RPMI7951 (cell line): ENCODE measurements at places on chromosomes 3 and 15. TPM values are rescaled to one million over a fixed set of nuclear protein-coding genes. Genes with fewer than 3 reads are reported as not detected.
A peak's percentile ranks its signal among the peaks of the same experiment; 100 is the strongest.

DNA sequence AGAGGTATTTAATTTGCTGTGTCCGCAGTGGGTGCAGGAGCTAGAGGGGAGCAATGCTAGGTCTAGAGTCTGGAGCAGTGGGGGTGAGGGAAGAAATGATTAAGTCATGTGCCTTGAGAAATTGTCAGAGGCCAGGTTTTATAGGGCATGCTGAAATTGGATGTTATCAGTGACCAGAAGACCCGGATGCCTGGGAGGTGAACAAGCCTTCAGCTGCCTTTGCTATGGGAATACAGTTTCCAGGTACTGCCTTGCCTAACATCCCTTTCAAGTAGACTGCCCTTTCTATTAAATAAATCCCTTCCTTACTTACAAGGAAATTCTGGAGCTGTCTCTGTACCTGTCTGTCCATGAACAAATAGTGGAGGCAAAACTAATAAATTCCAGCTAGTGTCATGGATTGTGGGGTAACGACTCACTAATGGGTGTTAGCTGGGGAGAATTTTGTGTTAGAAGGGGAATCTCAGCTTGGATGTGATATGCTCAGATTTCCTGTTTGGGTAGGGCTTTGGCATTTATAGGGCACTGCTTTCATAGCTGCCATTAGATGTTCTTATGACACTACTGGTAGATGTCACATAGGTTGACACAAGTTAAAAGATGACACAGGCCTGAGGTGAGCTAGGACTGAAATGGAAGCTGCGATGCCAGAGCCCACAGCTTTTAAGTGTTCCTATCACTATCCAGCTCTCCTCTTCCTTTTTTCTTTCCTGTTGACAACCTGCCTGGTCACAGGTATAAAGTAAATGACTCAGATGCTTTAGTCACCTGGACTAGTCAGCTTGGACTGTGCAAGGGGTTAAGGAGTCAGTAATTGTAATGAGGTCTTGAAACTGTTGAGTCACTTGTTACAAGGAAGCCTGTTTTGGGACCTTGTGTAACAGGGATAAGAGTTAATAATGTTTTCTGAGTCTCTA, 21.3 kb downstream of the CHD2 start:
- DNase-seq = no peak

DNA sequence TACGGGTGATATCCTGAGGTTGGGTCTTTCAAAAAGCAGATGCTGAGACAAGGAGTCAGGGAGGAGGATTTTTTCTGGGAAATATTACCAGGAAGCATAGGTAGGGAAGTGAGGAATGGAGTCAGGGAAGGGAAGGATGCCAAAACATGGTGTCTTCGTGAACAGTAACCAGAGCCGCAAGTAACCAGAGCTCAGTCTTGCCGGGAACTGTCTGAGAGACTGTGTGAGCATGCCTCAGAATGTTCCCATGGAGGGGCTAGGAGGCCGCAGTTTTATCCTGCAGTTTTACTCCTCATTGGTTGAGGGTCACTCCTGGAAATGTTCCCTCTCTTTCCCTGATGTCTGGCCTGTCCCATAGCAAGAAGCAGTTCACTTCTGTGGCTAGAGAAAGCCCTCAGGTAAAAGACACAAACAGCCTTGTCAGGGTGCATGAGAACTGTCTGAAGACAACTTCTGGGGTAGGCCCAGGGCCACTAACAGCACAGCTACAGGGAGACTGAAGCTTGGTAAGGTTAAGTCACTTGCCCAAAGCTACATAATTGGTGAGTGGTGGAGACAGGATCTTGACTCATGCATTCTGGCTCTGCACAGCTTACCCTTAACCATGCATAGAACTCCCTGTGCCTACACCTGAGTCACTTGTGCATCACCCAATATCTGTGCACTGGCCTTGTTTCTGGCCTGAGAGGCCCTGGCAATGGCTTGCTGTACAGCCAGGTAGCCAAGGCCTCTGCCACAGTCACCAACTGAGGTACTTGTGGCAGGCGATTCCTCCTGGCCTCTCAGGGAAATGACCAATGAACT, 76.3 kb upstream of the FRMD4B start:
- DNase-seq = no peak

DNA sequence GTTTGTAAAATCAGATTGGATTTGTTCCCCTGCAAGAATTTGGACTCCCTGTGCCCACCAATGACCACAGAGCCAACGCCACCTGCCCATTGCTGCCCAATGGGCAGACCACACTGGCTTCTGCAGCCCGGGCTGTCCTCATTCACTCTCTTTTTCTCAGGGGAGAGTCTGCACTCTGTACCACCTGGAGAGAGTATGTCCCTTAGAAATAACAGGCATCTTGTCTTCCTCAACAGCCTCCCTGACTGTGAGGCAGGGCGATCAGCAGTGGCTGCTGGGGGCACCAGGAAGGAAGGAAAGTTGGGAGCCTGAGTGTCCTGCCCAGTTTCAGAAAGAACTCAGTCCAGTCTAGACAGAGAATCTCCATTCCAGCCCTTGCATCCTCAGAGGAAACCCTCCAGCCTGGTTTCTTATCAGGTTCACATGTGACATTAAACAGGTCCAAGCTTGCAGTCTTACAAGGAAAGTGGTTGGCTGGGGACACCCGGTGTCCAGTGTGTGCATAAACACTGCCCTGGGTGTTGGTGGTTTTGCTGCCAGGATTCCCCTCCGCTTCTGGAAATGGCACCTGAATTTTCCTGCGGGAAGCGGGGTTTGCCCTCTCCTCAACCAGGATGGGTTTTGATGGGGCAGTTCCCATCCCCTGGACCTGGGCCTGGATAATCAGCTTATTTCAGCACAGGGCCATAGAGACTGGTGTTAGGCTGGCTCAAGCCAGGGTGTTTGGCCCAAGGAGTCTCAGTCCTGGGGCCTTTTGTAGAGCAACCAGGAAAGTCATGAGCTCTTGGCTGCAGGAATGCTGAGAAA, 37.2 kb downstream of the SSUH2 start:
- peak; percentile 74 for DNase-seq

DNA sequence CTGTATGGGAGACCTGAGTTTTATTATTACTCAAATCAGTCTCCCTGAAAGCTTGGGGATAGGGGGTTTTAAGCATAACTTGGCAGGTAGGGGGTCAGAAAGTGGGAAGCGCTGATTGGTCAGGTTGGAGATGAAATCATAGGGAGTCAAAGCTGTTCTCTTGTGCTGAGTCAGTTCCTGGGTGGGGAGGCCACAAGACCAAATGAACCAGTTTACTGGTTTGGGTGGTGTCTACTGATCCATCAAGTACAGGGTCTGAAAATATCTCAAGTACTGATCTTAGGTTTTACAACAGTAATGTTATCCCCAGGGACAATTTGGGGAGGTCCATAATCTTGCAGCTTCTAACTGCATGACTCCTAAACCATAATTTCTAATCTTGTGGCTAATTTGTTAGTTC, 17.8 kb upstream of the IQCF6 start:
- DNase-seq = peak; percentile 7

GRCh38 chr3:163809540-163809993, 1268.7 kb downstream of the SI start:
- no peak for DNase-seq

DNA sequence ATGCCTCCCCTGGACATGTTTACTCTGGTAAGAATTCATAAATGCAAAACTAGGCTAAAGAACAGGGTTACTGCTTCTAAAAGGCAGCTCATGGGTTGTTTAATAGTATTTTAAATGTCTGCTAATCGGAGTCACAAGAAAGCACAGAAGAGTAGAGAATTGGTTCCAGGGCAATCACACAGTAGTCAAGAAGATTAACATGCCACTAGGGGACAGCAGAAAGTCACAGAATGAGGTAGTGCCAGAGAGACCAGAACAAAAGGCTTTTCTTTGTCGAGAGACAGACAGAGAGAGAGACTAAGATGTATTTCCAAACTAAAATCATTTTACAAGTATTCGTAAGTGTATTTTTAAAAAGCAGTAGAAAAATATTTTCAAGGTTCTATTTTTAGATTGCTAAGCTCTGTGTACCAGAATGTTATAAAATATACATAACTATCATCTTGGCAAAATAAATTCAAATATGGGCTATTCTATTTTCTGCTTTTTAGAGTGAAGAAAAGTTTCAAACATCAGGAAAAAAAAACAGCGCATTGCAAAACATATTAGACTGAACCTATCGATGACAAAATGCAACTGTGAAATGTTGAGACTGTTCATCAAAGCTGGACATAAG, 78.3 kb upstream of the CDIN1 start:
- DNase-seq = peak; percentile 85

DNA sequence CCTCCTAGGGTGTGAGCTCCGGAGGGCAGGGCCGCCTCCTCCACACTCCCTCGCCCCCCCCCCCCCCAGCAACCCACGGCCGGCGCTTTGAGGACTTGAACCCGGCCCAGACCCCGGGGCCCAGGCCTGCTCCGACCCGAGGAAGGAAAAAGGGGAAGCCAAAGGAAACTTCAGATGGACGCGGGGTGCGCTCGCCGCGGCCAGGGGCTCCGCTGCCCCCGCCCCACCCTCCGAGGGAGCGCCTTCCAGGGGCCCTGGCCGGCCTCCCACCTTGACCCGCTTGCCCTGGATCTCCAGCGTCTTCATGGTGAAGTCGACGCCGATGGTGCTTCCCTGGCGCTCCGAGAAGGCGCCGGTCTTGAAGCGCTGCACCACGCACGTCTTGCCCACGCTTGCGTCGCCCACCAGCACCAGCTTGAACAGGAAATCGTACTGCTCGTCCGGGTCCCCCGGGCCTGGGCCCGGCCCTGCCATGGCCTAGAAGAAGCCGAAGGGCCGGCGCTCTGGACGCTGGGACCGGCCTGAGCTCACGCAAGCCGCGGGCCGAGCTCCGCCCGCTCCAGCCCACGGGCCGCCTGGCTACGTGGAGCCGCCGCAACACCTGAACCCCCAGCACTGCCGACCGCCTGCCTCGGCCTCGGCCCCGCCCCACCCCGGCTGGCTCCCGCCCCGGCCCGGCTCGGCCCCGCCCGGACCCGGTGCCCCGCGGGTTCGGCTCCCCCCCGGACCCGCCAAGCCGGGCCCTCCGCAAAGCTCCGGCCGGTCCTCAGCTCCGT, 400 bp downstream of the RAB43 start:
- no peak for DNase-seq

DNA sequence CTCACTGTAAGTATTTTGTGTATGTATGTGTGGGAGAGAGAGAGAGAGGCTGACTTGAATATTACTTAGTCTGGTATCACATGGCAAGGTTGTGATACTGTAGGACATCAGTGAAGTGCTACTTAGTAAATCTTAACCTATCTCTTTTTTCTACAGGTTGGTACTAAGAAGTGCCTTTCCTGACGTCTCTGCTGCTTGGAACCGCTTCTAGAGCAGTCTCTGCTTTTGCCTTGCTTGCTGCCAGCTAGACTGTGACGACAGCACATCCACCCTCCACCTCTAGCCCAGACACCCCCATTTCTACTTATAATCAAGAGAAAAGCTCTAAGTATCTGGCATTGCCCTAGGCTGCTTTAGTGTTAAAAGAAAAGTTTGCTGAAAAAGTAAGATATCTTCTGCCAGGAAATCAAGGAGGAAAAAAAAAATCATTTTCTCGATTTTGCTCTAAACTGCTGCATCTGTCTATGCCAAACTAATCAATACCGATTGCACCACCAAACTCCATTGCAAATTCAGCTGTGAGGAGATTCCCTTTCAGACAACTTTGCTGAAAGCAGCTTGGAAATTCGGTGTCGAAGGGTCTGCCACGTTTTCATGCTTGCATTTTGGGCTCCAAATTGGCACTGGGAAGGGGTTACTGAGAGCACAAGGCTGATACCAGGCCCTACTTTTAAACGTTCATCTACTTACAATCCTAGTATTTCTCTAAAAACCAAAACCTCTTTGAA, 30.7 kb downstream of the MBNL1 start:
- no peak for DNase-seq

DNA sequence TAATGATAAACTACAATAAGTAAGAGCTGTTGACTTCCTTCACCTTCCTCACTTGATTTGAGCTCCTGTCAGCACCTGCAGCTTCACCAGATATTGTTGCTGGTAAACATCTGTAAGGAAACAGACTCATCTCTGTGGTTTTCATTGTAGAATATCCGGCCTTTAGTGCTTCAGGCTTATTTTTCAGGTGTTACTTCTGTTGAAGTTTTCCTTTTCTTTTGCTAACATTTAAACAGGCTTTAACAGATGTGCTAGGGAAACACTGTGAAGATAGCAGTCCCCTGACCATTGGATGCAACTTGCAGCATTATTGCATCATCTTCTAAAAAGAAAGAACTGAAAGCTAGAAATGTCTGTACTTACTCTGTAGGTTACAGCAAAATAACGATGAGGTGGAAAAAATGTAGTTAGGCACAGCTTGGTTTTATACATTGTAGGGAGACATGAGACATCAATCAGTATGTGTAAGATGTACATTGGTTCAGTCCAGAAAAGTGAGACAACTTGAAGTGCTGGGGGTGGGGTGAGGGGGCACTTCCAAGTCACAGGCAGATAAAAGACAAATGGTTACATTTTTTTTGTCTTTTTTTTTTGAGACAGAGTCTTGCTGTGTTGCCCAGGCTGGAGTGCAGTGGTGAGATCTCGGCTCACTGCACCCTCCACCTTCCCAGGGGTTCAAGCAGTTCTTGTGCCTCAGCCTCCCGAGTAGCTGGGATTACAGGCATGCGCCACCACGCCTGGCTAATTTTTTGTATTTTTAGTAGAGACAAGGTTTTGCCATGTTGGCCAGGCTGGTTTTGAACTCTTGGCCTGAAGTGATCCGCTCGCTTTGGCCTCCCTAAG, 10.2 kb downstream of the EDEM1 start:
- DNase-seq = peak; percentile 39

DNA sequence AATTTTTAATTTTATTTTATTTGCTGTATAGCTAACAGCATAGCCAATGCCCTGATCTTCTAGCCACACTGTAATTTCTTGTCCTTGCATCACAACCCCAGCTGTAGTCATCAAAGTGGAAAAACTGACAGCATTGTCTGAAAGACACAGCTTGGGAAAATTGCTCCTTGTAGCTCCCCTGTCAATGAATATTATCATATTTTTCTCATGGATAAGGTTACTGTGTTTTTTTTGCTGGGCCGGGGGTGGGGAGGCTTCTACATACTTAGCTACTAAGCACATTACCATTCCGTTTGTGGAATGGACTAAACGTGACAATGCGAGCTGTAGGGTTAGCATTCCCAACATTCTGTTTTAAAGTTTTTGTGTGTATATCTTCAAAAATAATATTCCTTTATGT, 381.3 kb downstream of the TIGIT start:
- no peak for DNase-seq

DNA sequence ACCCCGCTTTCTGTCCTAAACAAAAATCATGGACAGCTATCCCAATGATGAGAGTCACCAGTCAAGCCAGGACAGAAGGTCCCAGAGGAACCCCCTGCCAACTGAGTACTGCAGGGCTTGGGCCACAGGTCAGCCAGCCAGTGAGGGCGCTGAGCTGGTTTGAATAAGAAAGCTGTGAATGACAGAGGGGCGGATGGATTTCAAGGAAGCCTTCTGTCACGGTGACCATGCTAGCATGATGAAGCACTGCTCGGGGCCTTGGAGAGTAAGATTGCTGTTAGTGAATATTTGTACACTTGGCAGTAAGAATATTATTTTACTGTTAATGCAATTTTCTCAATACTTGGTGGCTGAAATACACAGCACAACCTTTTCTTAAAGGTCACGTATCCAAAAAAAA, 734.0 kb upstream of the NR2F2 start:
- DNase-seq = no peak

GRCh38 chr3:160616716-160617115, 51.3 kb upstream of the KPNA4 start:
- DNase-seq = peak; percentile 28

- DNase-seq = no peak
Measured at GRCh38 chr15:29316422-29316821, 46.8 kb upstream of the NSMCE3 start.

The WWTR1 gene
- total RNA-seq = 103 and 107 TPM in 2 replicates

The CRTAP gene
- 256 and 302 TPM in 2 replicates for total RNA-seq

The TIMMDC1 gene
- 125 and 143 TPM in 2 replicates for total RNA-seq

The KIF23 gene
- total RNA-seq = 134 and 151 TPM in 2 replicates

The ST3GAL6 gene
- total RNA-seq = 8.6 and 10.5 TPM in 2 replicates
